ENCODE measurements at places on chromosomes 12 and 14.

DNA sequence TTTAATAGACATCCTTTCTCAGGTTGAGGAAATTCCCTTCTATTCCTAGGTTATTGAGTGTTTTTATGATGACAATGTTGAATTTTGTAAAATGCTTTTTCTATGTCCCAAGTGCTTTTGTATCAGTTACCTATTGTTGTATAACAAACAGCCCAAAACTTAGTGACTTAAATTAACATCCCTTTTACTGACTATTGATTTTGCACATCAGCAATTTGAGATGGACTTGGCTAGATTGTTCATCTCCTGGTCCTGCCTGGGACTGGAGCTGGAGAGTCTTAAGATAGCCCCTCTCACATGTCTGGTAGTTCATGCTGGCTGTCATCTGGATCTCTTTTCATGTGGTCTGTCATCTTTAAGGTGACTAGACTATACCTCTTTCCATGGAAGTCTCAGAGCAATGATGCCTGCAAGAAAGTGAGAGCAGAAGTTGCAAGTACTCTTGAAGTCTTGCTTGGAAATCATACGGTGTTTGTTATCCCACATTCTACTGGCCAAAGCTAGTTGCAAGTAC lies 132.6 kb downstream of the RPAP3 start:
- no peak for DNase-seq

DNA sequence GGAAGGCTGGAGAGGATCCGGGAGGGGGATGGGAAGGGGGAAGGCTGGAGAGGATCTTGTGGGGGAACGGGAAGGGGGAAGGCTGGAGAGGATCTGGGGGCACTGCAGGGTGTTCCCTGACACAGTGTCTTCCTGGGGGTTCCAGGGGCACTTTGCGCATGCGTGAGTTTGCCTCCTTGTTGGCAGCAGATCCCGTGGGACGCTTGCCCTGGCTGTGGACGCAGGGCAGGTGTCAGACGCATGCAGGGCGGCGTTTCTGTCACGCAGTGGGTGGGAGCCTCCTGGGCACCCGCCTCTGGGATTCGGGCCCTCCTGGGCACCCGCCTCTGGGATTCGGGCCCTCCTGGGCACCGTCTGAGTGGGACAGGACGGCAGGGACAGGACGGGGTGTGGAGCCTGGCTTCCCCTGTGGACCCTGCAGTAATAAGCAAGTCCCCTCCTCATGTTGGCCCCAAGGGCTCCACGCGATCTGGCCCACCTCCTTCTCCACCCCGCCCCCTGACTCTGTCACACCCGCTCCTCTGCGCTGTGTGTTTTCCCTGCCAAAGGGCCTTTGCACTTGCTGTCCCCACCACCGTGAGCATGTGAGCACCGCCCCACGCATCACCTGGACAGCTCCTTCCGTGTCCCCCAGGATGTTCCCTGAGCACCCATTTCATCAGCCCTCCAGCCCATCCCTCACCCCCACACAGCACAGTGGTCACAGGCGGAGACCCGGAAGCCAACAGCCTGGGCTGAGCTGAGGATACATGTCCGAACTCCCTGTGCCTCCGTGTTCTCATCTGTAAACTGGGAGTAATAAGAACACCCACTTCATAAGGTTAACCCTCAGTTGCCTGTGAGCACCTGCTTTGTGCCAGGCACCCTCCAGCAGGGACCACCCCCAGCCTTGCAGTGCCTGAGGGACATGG lies 4.4 kb downstream of the MMP17 start:
- no peak for DNase-seq

GRCh38 chr14:91496790-91497189 lies 13.3 kb downstream of the PPP4R3A start:
- DNase-seq, result no peak

- no peak for DNase-seq
Measured at GRCh38 chr12:61536525-61536924, 723.7 kb upstream of the USP15 start.

DNA sequence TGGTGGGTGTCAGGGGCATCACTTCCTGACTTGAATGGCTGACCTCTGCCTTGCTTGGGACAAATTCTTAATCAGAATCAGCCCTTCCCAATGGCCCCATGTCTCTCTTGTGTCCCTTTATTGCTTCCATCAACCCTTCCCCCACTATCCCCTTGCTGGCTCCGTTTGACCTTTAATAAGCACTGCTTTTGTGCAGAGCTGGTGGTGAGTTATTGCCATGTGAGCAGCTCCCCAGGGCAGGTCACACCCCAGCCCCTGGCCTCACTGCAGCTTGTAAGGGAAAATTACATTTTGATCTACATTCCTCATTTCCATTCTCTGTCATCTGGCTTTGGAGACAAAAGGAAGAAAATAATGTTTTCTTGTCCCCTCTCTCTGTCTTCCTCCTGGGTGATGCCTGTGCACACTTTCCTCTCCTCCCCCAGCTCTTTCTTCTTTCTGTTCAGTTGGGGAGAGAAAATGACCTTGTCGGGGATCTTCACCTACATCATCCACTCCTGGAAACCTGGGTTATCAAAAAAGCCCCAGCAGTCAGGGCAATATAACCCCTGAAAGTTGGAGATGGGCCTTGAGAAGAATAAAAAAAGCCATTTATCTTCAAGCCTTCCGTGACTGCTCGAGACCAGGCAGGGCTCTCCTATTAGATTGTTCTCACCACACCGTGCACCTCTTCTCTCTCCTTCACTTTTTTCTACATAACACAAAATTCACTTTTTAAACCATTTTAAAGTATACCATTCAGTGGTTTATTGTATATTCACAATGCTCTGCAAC lies 100.4 kb upstream of the SRRM4 start:
- no peak for DNase-seq
